Ammon's horn (tissue), 1 donor: ENCODE measurements at places on chromosomes 11 and 22.

GRCh38 chr11:111186308-111186915 is 59.1 kb upstream of the POU2AF2 start:
- DNase-seq, result no peak

GRCh38 chr22:42268852-42269410 is 1.5 kb downstream of the TCF20 start:
- DNase-seq, result no peak

GRCh38 chr11:86787018-86787536 is 13.3 kb upstream of the PRSS23 start:
- DNase-seq, result no peak

GRCh38 chr22:28443526-28443876 is 236.1 kb downstream of the TTC28 start:
- DNase-seq, result peak; percentile 92

DNA sequence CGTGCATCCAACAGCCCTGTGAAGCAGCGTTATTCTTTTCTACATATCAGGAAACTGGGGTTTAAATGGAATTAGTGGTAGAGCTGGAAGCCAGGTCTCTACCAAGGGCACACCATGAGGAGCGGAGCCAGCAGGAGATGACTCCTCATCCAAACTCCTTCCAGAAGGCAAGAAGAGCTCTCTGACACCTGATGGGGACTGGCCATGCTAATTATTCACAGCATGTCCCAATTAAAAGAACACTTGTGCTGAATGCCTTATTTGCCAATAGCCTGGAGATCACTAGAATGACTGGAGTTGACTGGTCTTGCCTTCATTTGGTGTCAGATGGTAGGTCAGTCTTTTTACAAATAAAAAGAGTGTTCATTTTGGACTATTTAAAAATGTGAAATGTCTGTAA is 32.9 kb upstream of the SLN start:
- DNase-seq, result no peak

DNA sequence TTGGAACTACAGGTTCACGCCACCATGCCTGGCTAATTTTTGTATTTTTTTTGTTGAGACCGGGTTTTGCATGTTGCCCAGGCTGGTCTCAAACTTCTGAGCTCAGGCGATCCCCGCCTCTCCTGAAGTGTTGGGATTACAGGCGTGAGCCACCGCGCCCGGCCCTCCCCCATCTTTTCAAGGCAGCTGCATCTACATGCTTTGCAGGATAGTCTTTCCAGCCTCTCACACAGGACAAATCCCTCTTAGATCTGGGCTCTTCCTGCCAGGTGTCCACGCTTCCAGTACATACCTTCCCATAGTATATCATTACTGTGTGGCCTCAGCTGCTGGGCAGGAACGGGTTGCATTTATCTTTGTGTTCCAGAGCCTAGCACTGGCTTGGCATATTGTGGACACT is 49.7 kb downstream of the C11orf96 start:
- DNase-seq, result no peak

- DNase-seq, result no peak
Observed at GRCh38 chr11:111574373-111575225, 27.6 kb upstream of the SIK2 start.

- no peak for DNase-seq
Observed at GRCh38 chr11:31987118-31988005, 103.5 kb upstream of the RCN1 start.

- no peak for DNase-seq
Observed at GRCh38 chr11:79487412-79487811, 46.6 kb upstream of the TENM4 start.

- DNase-seq, result peak; percentile 77
Observed at GRCh38 chr11:5004424-5005274, 10.0 kb downstream of the OR51L1 start.

DNA sequence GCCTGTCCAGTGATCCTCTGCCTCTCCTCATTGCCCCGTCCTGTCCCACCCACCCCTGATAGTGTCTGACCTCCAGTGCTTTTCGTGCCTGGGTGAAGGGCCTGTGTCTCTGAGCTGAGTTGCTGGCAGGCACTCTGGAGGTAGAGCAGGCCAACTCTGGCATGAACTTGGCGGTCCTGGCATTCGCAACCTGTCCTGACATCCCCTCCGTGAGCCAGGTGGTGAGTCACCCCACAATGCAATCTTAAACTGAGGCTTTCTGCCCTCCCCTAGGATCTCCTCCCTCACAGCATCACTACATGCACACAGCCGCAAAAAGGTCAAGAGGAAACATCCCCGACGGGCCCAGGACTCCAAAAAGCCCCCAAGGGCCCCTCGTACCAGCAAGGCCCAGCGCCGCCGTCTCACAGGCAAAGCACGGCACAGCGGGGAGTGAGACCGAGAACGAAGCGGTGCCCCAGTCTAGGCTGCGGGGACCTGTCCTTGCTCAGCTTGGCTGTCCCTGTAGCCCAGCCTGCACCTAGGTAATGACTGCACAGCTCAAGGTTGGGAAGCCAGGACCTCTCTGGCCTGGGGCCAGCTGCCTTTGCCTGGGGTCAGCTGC is 4.9 kb downstream of the NOL12 start:
- no peak for DNase-seq

GRCh38 chr22:44330744-44331660 is 18.3 kb upstream of the SHISAL1 start:
- DNase-seq, result no peak

DNA sequence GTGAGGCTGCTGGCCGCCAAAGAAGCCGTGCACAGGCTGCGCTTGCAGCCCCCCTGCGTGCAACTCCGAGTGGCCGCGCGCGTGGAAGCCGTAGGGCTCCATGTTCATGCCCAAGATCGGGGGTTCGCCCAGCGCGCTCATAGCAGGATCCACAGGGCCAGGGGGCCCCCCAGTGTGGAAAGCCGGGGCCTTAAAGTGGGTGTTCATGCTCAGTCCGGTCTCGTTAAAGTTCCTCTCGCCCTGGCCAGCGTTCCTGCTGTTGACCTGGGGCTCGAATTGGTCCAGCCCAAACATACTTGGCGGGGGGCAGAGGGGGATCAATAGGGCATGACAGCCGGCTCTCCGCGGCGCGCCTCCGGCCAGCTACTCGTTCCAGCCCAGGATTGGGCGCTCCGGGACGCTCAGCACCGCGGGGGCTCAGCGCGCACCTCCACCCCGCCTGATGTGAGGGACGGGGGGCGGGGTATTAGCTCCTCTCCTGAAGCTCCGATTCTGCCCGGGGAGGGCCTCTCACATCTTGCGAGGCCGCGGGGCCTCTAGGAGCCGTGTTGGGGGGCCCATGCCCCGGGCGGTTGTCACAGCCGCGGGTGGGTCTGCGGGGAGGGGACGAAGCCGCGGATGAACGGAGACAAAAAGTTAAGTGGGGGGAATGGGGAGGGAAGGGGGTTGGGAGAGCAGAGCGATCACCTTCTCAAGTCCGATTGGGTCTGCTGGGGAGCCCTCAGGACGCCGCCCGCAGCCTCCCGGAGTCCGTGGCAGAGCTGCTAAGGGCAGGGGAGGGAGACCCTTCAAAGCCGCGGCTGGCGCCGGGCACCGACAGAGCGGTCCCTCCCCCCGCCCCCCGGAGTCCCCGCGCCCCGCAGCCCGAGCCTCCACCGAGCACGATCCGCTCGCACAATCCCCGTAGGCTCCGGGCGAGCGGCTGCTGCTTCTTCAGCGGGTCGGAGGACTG is 1.0 kb downstream of the MN1 start:
- DNase-seq, result no peak

GRCh38 chr22:17130199-17130598 is 9.0 kb upstream of the TMEM121B start:
- no peak for DNase-seq

- no peak for DNase-seq
Observed at GRCh38 chr11:73201249-73201648, 16.8 kb upstream of the P2RY2 start.

DNA sequence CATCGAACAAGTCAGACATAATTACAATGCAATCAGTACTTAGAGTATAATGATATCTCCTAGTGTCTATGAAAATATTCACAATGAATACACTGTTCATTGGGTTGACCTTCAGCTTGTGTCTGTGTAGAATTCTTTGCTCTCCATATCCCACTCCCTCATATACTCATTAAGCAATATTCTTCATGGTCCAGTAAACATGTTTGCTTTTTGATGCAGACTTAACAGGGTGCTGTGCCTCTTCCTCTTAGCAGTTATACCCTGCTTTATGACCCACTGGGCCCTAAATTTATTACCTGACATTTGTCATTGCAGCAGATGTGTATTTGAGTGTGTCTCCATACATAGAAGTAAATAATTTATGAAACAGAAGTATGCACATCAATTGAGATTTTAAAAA is 352.5 kb upstream of the CCDC179 start:
- DNase-seq, result no peak

DNA sequence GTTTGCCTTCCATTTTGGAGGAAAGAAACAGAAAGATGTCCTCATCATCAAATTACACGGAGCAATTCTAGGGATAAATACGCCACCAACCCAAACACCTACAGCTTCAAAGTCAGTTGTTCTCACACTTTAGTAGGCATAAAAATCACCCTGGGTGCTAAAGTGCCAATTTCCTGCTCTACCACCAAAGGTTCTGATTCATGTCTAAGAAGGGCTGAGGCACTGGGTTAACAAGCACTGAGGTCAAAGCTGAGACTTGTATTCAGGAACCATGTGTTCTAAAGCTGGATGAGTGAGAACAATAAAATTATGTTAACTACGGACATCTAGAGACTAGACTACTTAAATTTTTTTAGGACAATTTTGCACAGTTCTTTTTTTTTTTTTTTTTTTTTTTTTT is 127.6 kb downstream of the MPPED2 start:
- DNase-seq, result no peak

DNA sequence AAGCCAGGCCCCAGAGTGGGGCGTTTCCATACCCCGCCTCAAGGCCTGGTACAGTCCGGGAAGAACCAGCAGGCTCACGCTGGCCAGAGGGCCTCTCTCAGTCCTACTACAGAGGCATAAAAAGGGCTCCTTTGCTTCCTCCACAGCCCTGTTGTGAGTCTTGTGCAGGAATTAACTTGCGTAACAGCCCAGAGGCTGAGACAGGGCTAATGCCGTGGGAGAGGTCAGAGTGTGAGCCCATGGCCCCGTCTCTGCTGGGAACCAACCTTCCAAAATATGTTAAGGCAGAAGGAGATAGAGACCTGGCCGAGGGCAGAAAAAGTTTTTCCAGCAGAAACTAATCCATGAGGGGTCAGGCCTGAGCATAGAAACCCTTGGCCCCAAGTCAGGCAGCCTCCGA is 19.9 kb upstream of the TMEM184B start:
- DNase-seq, result no peak

GRCh38 chr11:38672445-38672844 is 2074.4 kb upstream of the RAG2 start:
- no peak for DNase-seq

- no peak for DNase-seq
Observed at GRCh38 chr11:59205648-59206047, 7.1 kb downstream of the MPEG1 start.

DNA sequence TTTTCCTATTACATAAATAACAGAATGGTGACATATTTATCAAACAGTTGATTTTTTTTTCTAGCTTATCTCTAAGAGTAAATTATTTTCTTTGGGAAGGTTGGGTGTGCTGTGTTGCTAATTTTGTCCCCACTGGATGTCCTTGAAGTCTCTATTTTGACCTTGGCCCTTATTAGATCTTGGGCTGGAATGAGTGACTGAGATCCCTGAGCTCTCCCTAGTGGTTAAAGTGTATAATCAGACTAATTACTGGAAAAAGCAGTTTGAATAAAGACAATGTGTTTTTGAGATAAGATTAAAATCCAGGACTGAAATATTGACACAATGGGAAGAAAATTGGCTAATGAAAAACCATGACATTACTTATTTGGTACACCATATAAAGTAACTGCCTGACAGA is 56.1 kb downstream of the AASDHPPT start:
- no peak for DNase-seq

DNA sequence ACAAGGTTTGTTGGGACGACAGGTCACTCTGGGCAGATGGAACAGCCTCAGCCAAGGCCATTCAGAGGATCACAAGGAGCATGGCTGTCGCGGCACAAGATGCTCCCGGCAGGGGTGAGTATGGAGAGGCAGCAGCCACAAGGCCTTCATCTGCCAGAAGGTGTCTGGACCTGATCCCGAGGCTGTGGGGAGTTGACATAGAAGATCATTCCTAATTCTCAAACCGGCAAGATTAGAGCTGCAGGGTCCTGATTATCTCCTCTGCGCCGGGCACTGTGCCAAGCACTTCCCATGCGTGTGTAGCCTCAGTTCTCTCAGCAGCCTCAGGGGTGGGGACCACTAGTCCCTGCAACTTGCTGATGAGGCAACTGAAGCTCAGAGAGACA is 32.3 kb upstream of the RFPL3 start:
- DNase-seq, result no peak

GRCh38 chr11:86414032-86414431 is 39.3 kb downstream of the CCDC81 start:
- no peak for DNase-seq

DNA sequence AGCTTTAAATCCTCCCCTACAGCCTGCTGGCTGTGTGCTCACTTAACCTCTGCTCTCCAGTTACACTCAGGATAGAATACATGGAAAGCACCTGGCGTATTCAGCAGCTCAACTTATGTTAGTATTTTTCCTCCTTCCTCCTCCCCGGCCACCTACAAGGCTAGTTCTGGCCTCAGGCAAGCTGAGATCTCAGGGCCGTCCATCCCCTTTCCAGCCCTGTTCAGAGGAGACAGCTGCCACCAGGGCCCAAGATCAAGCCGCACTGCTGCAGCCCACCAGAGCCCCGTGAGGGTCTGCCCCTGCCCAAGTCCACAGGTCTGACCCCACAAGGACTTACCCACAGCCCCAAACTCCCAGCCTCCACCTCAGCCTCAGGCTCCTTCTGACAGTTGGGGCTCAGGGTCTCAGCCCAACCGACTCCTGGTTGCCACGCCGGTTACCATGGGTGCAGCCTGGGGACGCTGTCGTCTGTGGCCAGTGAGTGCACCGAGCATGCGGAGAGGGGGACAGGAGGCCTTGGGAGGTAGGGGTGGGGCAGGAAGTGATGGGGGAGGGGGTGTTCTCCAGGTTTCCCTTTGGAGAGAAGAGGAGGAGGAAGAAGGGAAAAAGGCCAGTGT is at the start of gene C11orf16:
Gene C11orf16 (minus strand): TSS at position 384 of the 617 bp plus-strand sequence. CDS start 639 bp downstream, outside the sequence.
- no peak for DNase-seq
